ENCODE measurements at places on chromosomes 13 and 19.

- DNase-seq, result no peak
These were observed 11.6 kb upstream of the UBE2L5 start for GRCh38 chr13:30410705-30411125.

GRCh38 chr19:7729831-7730285 lies 2.1 kb downstream of the CLEC4G start:
- DNase-seq, result no peak

DNA sequence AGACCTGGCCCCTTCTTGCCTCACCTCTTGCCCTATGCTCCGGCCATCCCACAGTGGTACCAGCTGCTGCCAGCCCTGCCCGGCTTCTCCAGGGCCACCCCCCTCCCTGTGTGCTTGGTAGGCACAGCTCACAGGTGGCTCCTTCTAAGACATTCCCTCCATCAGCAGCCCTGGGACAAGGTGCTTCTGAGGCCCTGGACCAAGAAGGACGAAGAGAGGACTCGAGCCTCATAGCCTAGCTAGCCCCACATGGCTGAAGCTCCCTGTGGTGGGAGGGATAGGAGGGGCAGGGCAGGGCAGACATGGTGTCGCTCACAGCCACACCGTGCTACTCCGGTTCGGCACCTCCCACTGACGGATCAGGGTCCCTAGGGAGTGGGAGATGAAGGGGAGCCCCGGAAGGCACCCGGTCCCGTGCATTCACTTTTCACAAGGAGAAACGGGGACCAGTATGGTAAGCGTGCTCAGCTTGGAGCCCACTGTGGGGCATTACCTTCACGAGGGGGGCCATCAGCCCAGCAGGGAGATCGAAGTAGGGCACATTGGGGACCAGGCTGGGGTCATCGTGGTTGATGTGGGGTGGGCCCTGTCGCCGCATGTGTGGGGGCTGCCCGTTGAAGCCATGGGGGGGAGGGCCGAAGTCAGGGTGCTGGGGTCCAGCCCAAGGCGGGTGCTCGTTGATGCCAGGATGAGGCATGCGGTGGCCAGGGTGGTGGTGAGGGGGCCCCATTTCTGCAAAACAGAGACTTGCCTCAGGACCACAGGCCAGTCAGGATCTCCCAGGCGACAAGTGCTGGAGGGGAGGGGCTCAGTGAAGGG lies 19.5 kb downstream of the CHERP start:
- no peak for DNase-seq

DNA sequence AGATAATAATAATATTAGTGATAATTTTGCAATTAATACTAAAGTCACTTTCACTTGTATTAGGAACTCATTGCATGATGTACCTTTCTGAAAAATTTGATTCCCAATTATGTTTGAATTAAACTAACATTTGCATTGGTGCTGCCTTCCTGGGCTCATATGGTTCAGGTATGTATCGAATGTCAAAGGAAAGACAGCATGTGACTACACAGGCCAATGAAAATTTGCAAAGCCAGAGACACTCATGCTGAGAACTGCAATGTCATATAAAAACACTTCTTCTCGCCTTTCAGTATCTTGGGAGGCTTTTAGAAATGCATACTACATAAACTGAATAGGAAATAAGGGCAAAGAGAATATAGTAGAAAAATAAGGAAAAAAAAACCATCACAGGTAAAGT lies 44.3 kb downstream of the RAP2A start:
- no peak for DNase-seq

DNA sequence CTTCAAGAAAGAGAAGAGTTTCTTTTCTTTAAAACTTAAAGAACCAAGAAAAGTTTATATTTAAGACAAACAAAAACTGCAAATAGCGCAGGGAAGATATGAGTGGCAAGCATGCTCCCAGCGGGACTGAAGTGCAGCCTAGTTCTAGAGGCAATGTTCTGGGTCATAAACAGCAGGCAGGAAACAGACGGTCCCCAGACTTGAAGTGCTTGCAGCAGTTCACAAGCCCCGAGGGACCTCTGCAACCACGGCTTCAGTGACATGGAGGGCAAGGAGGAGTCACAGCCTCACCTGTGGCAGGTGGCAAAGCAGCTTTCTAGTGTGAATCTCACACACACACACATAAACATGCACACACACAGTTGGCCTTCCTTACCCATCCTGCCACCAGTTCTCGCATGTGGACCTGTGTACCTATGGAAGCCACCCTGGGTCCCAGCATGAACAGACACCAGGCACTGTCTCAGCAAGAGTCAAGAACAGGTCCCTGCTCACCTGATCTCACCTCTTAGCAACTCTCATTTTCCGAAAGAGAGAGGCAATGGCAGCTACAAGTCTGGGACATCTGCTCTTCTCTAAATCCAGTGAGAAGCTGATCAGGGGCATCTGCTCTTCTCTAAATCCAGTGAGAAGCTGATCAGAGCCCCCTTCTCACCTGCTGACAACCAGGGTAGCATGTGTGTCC lies 162.0 kb downstream of the EFNB2 start:
- no peak for DNase-seq

- no peak for DNase-seq
These were observed 50.3 kb downstream of the CCDC70 start for GRCh38 chr13:51912091-51912490.

- no peak for DNase-seq
These were observed 254.1 kb upstream of the SOX21 start for GRCh38 chr13:94966422-94966955.

DNA sequence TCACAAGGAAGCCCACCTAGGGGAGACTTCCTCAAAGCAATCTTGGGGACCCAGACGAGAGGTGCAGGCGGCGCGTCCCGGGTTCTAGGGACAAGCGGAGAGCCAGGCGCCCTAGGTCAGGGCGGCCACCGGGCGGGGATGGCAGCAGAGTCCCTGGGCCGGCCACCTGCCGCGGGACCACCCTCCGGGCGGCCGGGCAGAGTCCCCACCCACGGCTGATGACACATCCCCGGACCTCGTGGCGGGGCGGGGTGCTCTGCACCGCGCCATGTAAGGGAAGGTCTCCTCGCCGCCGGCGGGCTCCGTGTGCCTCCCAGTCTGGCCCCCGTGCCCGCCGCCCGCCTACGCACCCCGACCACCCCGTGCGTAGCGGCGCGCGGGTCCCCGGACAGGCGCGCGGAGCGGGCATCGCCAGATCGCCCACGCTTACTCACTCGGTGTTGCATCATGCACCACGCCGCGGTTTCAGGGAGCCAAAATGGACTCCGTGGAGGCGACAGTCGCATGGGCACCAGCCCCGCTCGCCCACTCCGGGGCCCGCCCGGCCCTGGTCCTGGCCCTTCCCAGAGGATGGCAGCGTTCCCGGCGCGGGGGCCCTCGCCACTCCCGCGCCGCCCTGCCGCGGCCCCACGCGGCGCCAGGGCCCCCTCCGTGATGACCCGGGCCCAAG lies 643 bp downstream of the SLC7A1 start:
- peak; percentile 9 for DNase-seq

DNA sequence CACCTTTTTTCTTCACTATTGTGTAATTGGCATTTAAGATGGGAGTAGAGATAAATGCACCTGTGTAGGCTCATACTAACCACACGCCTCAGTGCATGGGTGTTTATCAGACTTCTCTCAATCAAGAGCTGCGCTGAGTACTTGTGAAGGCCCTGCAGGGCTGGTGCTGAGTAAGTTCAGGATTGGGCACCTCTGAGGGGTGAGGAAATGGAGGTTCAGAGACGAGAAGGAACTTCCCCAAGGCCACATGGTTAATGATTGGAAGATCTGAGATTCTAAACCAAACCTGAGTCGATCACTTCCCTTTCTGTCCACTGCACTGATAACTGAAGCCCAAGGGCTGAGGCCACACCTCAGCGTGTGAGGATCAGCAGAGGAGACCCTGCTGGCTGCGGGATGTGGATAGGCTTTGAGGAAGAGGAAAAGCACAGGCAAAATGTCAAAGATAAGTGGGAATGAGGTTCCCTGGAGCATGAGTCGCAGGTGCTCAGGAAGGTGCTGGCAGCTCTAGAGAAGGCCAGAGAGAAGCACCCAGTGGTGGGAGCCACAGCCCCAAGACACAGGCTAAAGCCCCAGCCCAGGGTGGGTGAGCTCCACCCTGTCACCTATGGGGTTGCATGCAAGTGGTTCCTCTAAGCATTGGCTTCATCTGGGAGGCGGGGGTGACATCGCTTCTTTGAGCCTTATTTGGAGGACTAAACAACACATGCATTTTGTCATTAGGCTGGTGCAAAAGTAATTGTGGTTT lies 32.3 kb upstream of the GJB6 start:
- DNase-seq, result no peak

GRCh38 chr19:21314676-21315075 lies 14.5 kb downstream of the ZNF708 start:
- no peak for DNase-seq
